ENCODE measurements at places on chromosomes 5 and 9.

GRCh38 chr9:78121488-78121887 lies 89.9 kb upstream of the GNAQ start:
- DNase-seq, result peak; percentile 76

DNA sequence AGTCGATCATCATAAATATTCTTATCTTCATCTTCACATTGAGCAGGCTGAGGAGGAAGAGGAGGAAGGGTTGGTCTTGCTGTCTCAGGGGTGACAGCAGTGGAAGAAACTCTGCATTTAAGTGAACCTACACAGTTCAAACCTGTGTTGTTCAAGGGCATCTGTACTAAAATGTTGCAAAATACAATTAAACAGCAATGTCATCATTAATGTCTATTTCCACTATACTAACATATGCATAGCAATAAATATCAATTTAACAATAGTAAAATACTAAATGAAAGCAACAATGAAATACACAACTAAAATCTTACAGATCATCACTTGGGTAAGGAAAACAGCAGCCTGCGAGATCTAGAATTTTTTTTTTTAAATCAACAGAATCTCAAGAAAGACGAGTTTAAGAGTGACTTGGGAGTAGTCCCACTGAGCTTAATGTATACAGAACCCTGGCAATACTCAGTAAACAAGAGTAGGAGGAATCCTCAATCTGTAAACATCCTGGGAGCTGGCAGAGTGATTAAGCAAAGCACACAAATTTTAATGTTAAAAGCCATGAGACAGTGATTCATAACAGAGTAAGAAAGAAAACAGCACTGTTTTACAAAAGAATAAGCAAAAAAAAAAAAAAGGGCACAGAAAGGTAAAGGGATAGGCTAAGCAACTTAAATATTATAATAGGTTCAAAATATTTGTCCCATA lies 10.0 kb downstream of the HOMER1 start:
- no peak for DNase-seq

- peak; percentile 26 for DNase-seq
Measured at GRCh38 chr9:125467116-125467740, 205.6 kb downstream of the GAPVD1 start.

DNA sequence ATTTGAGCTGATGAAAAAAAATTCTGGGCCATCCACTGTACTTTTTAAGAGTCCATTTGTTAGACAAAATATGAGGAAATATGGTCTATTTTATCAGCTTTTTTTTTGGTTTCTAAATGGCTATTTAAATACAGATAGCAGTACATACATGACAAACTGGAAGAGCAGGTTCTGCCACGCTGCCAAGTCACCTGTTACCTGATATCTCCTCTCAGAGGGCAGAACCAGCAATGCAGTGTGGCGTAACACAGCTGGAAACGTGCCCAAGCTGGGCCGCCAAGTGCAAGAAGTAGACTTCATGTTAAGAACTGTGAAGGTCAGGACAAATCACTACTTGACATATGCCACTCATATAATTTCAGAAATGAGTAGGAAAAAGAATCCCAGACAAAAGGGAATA lies 8.1 kb downstream of the MCIDAS start:
- no peak for DNase-seq

DNA sequence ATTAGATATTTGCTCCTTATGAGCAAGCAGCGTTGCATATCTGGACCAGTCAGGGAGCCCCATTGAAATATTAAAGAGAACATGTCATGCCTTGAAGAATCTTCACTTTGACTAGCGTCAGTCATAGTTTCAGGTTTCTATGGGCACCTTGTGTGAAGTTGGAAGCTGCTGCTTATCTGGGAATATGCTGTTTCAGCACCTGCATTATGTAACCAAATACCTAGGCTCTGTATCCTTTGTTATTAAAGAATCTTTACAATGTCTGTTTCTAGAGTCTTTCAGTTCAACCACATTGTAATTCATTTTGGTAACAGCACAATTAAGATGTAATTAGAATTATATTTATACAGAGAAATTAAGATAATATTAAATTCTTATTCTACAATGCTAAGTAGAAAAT lies 818.8 kb upstream of the TYRP1 start:
- DNase-seq, result no peak

GRCh38 chr5:152349683-152350526 lies 55.2 kb downstream of the NMUR2 start:
- DNase-seq, result peak; percentile 1

GRCh38 chr5:111597491-111597890 lies 85.2 kb upstream of the STARD4 start:
- DNase-seq, result no peak

DNA sequence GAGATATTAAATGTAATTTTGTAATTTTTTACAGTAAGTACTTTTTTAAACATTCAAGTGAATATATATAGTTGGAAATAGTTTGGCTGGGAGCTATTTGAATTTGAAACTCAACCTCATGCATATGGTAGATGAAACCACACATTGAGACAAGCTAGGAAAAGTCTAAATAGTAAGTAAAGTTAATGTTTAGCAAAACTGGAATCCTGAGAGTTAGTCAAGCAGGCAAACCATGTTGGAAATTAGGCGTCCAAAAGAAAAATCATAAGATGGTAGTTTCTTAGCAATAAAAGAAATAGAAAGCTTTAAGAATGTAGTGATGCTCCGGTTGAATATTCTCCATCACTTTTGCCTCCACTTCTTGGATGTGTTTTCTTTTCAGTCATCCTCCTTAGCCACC lies 657.1 kb upstream of the CDH10 start:
- no peak for DNase-seq

DNA sequence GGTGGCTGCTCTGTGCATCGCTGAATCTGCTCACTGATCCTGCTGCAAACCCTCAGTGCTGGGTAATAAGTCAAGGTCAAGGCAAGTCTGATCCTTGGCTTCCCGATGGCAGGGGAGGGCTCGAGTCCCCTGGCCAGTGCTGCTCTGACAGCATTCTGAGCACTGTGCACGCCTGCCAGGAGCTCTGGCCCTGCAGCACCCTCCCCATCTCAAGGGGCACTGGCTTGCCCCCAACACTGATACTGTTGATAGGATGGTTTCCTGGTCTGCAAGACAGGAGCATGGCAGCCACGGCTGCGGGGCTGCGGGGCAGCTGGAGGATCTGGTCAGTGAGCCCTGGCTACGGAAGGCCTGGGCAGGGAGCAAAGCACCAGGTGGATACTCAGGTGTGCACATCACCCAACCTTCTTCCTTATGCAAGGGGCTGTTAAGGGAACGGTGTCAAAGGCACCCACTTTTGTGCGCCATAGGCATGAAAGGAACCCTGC lies 71.8 kb downstream of the SECISBP2 start:
- DNase-seq, result no peak

- DNase-seq, result no peak
Measured at GRCh38 chr9:92934321-92934720, 13.0 kb upstream of the FGD3 start.

DNA sequence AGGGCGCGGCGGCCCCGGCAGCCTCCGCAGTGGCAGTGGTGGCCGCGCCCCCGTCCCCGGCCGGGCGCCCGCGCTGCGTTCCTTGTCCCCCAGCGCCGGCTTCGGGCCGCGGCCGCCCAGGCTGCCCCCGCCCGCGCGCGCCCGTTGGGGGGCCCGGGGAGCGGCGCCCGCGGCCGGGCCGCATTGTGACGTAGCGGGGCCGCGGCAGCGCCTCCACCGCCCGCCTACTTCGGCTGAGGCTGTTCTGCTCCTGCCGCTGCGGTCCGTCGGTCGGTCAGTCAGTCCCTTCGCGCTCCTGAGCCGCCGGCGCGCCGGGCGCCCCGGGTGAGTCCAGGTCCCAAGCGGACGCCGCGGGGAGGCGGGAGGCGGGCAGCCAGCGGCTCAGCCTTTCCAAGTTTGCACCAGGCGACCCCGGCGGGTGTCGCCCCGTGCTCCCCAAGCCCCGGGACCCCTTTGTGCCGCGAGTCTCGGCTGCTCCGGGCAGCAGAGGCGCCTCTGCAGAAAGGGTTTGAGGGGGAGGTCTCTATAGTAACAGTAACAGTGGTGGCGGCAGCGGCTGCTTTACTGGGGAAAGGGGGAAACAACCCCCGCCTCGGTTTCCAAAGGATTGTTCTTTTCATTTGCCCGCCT lies at the start of gene SNCAIP:
SNCAIP (plus strand) TSS at position 277 of the 630 bp plus-strand sequence. CDS start 78,898 bp downstream, outside the sequence.
- peak; percentile 11 for DNase-seq

- no peak for DNase-seq
Measured at GRCh38 chr5:91291628-91292569, 91.2 kb downstream of the ARRDC3 start.

DNA sequence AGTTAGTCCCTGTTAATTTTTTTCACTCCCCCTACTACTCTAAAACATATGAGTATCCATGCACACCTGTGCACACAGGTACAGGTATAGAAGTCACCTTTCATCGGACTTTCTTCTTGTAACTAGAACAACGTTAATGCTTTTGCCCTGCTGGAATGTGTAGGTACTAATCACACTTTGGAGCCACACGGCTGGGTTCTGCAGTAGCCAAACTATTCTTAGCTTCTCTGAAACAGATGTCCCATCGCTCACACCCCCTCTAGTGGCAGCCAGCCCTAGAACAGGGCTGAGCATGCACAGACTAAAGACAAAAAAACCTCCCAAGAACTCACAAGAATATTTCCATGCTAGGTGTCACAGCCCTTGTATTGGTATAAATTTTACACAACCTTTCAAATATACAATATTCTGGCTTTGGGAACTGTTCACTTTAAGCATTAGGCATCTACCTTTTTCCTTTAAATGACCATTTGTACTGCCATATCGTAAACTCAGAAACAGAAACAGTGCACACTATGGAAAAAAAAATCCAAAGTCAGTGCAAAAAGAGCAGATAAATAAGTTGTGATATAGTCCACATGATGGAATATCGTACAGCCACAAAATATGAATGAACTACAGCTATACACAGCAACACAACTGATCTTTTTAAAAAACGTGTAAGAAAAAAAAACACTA lies 64.0 kb downstream of the RETREG1 start:
- DNase-seq, result peak; percentile 67

- peak; percentile 64 for DNase-seq
Measured at GRCh38 chr5:176570044-176570443, 20.9 kb downstream of the CDHR2 start.

DNA sequence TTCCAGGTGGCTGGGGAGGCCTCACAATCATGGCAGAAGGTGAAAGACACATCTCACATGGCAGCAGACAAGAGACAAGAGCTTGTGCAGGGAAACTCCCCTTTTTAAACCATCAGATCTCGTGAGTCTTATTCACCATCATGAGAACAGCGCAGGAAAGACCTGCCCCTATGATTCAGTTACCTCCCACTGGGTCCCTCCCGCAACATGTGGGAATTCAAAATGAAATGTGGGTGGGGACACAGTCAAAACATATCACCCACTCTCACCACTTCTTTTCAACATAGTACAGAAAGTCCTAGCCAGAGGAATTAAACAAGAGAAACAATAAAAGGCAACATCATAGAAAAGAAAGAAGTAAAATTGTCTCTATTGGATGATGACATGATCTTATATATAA lies 223.4 kb upstream of the SLC24A2 start:
- DNase-seq, result no peak

DNA sequence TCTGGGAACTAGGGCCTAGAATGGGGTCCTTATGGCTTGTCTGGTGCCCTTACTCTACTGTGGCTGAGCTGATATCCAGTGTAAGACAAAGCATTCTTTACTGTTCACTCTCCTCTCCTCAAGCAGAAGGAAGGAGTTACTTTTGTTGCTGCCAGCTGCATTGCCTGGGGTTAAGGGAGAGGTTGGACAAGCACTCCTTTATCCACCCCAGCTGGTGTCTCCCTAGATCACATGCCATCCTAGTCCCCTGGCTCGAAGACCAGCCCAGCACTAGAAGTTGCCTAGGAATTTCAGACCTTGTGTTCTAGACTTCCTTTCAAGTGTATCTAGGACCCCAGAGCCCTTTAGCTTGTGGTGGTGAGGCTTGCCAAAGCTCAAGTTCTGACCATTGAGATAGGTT lies 1051.5 kb upstream of the C9orf72 start:
- no peak for DNase-seq

- DNase-seq, result no peak
Measured at GRCh38 chr5:108171759-108172158, 210.1 kb downstream of the FBXL17 start.

GRCh38 chr5:169139480-169140050 lies 161.4 kb downstream of the SLIT3 start:
- DNase-seq, result peak; percentile 70

DNA sequence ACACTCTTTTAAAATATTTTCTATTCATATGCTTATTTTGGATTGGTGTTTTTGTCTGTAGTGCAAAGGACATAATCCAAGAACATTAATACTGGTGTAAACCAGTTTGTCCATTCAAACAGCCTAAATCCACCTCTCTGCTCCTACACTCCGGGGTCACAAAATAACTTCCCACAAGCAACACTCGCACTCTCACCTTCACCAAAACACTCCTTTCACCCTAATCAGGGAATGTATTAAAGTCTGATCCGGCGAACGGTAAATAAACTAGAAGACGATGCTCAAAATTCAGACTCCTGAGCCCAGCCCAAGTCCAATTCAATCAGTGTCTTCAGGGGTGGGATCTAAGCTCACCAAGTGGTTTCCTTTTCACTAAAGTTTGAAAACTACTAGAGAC lies 649 bp downstream of the AP3B1 start:
- DNase-seq, result peak; percentile 16

DNA sequence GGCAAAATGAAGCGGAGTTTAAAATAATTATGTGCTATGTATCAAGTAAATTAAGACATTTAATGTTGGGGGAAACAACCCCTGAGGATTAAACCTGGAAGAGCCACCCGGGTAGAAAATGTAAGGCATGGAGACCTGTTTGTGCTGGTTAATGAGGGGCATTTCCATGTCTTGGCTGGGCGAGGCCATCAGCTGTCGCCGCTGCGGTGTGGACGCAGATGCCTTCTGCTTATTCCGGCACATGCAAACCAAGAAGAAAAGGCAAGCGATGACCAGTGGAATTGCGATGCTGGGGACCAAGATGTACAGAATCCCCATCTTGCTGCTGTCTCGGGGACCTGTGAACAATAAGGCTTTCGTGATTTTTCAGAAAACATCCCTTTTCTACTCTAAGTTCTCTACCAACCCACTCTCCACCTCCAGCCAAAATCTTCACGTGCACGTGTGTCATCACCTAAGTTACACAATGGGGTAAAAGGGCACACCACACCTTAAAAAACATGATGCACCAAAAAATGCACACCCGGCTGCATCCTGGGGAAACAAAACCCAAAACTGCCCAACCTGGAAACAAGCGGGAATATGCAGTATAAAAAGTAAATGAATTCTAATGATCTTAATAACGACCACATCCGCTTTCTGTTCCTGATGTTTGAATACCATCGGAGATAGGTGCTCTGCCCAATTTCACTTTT lies 223.5 kb downstream of the ROR2 start:
- DNase-seq, result no peak

- DNase-seq, result no peak
Measured at GRCh38 chr5:121292664-121293063, 559.0 kb upstream of the FTMT start.

GRCh38 chr5:41754857-41755256 lies 115.4 kb downstream of the OXCT1 start:
- DNase-seq, result no peak

- peak; percentile 30 for DNase-seq
Measured at GRCh38 chr5:102223542-102224477, 72.3 kb downstream of the SLCO4C1 start.

GRCh38 chr9:29928072-29928471 lies 2354.8 kb upstream of the C9orf72 start:
- DNase-seq, result no peak

Measured in fibroblast of the aortic adventitia (primary cell).